ENCODE measurements at places on chromosomes 4 and X. TPM values are rescaled to one million over a fixed set of nuclear protein-coding genes. Genes with fewer than 3 reads are reported as not detected.

Gene KCNIP4
- not detected for total RNA-seq

Gene VSIG1
- 14.9 TPM for total RNA-seq

- no peaks in the 10 kb centered on the region for H3K27me3 ChIP-seq
- no peaks in the 10 kb centered on the region for H3K36me3 ChIP-seq
- no peaks in the 10 kb centered on the region for H3K4me1 ChIP-seq
These were observed 568.0 kb downstream of the STIM2 start for GRCh38 chr4:27428661-27429060.

DNA sequence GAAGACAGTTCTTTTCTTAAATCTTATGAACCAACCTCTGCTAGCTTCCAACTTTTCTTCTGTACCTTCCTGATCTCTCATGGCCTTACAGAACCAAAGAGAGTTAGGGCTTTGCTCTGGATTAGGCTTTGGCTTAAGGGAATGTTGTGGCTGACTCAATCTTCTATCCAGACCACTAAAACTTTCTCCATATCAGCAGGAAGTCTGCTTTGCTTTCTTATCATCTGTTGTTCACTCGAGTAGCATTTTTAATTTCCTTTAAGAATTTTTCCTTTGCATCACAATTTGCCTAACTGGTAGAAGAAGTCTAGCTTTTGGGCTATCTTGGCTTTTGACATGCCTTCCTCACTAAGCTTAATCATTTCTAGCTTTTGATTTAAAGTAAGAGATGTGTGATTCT lies 167.0 kb downstream of the TBCK start:
- H3K27ac ChIP-seq: no peak overlapping the region
- DNase-seq: no peak
- peaks cover 5% of the 10 kb centered on the region for H3K36me3 ChIP-seq
- no peaks in the 10 kb centered on the region for H3K27me3 ChIP-seq
- no peaks in the 10 kb centered on the region for H3K4me1 ChIP-seq
- no peak overlapping the region for H3K4me3 ChIP-seq

- H3K27ac ChIP-seq: no peak overlapping the region
- DNase-seq: no peak
- no peak overlapping the region for H3K4me3 ChIP-seq
- no peaks in the 10 kb centered on the region for H3K27me3 ChIP-seq
- no peaks in the 10 kb centered on the region for H3K4me1 ChIP-seq
- no peaks in the 10 kb centered on the region for H3K36me3 ChIP-seq
These were observed 321.3 kb upstream of the LCORL start for GRCh38 chr4:18342847-18343246.

Data from CD4-positive, alpha-beta T cell (primary cell).